ENCODE measurements at places on chromosomes 5 and 9.

DNA sequence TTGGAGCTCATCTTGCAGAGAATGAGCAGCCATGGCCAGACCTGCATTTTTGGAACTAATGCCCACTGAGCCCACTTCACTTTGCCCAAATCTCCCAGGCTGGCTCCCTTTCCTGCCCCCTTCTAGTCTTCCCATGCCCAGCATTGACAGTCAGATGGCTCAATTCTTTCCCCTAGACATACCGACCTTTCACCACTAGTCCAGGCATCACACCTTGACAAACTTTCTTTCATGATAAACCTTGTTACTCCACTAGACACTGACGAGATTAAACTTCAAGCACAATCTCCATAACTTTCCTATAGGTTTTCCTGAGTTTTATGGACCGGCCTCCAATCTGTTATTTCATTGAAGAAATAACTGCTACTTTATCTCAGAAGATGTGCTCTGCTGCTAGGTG is 47.8 kb upstream of the RAI14 start:
- DNase-seq, result no peak

DNA sequence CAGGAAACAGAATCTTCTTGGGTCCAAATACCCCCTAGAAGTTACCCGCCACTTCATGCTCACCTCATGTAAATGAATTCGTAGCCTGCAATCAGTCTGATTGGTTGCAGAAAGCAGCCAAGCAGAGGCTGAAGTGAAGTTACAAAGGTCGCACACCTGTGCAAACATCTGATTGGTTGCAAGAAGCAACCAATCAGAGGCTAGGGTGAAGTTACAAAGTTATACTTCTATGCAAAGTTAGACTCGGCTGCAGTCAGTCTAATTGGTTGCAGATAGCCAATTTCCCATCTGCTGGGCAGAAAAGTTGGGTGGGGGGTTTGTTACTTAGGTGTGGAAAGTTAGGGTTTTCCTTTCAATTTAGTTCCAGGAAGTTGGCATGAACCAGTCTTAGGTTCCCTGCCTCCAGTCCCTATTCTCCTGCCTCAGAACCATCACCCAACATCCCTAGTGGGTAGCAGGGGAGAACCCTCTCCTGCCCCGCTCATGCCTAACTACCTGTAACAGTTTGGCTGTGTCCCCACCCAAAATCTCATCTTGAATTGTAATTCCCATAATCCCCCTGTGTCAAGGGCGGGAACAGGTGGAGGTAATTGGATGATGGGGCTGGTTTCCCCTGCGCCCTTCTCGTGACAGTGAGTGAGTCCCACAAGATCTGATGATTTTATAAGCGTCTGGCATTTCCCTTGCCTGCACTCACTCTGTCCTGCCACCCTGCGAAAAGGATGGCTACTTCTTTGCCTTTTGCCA is 1.2 kb upstream of the RUSC2 start:
- no peak for DNase-seq

- DNase-seq, result no peak
Measured at GRCh38 chr9:75964427-75964826, 74.0 kb downstream of the PCSK5 start.

DNA sequence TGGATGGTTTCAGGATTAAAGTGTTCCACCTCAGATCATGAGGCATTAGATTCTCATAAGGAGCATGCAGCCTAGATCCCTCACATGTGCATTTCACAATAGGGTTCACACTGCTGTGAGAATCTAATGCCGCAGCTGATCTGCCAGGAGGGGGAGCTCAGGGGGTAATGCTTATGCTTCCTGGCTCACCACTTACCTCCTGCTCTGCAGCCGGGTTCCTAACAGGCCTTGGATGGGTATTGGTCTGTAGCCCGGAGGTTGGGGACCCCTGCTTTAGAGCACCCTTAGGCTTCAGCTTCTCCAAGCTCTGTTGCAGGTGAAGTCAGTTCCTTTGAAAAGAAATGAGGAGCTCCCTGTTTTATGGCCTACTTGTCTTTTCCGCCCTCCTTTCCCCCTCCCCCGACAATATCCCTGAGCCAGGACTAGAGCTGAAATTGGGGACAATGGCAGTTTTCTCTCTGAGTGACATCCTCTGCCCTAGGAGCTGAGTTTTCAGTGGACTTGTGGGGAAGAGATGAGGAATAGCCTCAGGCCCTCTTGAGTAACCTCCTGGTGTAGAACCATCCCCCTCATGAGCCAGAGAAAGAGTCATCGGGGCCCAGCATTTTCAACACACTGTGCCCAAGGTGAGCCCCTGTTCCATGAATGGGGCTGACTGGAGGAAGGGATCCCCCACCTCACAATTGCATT is 16.2 kb upstream of the MAT2B start:
- no peak for DNase-seq

DNA sequence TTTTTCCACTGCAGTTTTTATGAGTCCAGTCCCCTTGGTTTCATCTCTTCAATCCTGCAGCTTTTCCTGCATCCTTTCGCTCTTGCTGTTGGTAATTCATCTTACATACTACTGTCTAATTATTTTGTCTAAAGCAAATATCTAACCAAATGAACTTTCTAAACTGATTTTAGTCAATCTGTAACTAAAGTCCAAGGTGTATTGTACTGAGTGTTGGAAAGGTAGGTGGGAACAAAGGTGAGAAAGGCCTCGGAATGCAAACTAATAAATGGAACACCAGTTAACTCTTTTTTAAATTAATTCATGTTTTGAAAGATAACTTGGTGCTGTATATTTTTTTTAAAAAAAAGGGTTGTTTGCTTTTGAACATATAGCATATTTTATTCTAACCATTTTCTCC is 152.7 kb upstream of the CYLC2 start:
- no peak for DNase-seq

DNA sequence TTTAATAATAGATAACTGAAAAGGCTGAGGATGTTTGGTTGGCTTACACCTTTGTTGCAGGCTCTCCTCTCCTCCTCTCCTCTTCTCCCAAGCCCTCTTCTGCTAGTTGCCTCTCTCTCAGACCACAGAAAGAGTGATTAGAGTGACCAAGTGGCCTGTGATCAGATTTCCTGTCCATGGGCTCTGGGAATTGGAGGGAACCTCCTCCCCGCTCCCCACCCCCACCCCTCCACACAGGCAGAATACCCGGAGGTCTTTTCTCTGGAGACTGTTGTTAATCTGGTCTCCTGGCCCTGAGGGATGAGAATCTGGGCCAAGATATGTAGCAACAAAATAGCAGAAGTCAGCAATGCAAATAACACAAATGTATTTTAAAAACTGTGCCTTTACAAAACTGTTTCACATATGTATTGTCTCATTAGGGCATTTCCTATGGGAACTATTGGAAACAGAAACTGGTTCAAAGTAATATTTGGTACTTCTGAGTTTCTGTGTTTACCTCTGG is 361.3 kb downstream of the NR2F1-AS1 start:
- no peak for DNase-seq

DNA sequence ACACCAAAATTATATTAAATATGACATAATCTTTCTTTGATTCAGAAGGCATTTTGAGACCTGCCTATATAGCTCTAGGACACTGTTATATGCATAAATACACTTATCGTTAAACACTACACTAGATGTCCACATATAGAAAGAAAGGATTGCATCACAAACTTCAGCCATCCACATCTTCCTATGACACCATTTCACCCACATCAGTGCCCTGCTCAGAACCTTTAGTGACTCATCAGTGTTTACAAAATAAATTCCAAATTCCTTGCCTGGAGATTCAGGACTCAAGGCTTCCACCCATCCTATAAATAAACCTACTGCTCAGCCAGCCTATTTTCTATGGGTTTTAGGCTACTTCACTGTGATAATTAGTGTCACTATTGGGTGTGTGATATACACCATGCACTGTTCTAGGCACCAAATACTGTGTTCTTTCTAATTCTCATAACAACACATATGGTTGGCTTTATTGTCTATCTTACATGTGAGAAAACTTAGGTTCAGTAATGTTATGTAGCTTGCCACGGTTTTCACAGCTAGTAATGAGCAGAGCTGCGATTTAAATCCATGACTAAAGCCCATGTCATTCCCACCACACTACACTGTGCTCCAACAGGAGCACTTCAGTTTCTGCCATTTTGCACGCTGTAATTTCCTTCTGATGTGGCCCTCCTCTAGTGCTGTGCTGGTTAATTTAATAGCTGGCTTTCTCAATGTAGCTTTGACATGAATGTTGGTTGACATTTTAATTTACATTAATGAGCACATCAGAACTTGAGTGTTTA is 103.3 kb downstream of the SREK1 start:
- DNase-seq, result no peak

DNA sequence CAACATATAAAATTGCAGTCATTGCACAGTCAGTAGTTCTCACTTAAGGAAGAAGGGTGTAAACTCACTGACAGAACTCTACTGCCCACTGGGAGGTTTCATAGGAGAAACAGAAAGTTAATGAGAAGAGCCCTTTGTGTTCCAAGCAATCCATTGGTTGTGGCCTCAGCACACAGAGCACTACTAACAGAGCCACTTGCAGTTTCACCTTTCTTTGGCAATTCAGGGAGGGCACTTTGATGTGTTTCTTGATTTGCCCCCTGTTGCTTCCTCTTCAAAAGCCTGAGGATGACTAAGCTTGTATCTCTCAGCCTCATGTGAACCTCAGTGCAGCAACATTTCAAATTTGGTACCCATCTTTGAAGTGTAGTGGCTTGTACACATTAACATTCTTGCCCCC is 409.4 kb downstream of the DMRTA1 start:
- DNase-seq, result no peak

DNA sequence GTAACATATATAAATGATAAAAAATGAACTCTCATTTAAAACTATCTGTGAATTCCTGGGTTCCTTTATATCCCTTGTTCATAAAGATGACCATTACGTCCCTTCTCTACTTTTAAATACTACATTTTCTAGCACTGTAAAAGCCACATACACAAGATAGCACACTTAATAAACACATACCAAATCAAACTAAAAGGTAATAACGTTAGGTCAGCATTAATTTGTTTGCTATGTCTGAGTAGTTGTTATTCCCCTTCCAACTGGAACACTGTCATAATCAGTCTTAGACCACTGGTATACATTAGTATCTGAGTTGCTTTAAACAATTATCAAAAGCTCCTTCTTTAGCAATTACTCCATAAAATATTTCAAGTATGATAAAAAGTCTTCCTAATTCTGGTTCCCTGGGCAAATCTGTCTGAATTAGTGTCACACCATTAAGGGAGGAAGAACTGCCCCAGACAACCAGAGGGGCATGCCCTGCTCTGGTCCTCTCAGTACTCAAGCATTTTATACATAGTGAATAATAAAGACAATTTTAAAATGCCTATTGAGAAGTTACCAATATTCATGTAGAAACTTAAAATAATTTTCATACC is 98.1 kb downstream of the RAPGEF6 start:
- DNase-seq, result no peak

DNA sequence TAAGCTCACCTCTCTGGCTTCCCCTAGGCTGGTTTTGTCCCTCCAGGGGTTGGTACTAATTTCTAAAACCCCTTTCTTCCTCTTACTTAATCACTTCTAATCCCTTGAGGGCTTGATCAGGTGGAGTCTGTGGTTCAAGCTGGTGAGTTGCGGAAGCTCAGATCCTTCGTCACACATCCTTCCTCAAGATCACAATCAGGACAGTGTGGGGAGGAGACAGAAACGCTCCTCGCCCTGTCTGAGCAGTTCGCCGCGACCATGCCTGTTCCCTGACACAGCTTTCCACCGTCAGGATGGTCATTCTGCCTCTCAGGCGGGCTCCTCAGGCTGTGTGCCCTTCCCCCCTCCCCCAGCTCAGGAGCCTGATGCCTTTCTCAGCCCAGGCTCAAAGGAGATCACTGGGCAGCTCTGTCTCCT is 24.3 kb downstream of the CPLX2 start:
- no peak for DNase-seq

DNA sequence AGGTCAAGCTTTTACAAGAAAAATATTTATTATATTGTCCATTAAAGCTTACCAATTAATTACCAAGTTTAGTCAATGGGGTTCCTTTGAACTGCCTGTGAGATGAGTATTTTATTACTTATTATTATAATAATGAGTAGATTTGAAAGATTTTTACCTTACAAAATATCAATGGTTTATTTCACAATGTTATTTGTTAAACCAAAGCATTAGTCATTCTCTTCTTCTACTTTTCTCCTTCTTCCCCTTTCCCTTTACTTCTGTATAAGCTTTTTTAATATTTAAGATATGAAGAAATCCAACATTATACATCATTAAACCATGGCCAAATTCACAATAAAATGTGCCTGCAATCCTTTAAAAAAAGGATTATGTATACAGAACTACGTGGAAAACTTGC is 369.5 kb downstream of the ARL15 start:
- DNase-seq, result no peak

DNA sequence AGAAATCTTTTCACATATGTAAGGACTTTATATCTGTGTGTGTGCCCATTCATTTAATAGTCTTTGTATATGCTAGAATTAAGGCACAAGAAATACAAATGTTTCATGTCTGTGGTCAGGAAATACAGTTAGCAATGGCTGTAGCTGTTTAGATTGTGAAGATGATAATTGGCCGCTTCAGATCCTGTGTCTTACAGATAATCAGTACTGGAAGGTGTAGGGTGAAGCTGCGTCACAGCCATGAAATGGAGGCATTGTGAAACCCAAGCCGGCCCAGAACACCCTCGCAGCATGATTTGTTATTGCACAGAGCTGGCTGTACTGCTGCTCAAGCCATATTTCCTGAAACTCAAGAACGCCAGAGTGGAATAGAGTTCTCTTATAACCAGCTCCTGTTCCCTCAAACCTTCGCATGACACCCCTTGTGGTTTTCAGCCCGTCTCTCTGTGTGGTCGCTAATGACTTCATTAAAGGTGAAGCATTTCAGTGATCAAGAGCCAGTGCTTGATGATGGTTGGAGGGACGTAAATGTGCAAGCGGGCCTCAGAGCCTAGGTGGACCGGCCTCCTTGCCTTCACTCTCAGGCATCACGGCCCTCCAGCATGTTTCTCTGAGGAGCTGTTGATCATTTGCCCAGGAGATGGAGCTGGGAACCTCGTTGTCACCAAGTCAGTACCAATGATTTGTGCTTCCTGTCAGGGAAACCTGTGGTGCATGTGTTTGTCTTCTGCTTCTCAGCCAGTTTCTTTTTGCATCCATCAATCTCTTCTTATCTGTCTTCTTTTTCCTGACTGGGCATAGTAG is 80.1 kb downstream of the F2RL2 start:
- no peak for DNase-seq

DNA sequence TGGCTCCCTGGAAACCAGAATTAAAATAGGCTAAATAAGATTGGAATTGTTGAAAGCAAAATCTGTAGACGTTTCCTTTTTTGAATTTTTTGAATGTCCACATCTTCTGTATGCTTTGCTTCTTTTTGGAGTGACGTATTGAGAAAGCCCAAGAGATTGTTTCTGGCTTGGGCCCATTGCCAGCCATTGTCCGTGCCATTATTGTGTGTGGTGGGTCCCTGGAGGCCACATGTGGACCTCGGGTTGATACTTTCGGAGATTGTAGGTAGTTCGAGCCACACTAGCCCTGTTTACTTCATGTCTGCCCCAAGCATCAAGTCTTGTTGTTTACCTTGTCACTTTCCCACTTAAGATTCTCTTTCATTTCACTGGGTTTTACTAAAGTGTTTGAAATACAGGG is 106.0 kb downstream of the PALM2AKAP2 start:
- no peak for DNase-seq

- no peak for DNase-seq
Measured at GRCh38 chr5:76303921-76304320, 99.2 kb upstream of the IQGAP2 start.

GRCh38 chr9:121217609-121218292 is 16.1 kb upstream of the RAB14 start:
- no peak for DNase-seq

Data from iPS DF 6.9 (cell line).